Stimulated activated CD8-positive, alpha-beta memory T cell treated with anti-CD3 and anti-CD28 coated beads, Interleukin-4, amount 100 ng/mL, for 1 hour (primary cell): ENCODE measurements at places on chromosomes 3 and 15.

DNA sequence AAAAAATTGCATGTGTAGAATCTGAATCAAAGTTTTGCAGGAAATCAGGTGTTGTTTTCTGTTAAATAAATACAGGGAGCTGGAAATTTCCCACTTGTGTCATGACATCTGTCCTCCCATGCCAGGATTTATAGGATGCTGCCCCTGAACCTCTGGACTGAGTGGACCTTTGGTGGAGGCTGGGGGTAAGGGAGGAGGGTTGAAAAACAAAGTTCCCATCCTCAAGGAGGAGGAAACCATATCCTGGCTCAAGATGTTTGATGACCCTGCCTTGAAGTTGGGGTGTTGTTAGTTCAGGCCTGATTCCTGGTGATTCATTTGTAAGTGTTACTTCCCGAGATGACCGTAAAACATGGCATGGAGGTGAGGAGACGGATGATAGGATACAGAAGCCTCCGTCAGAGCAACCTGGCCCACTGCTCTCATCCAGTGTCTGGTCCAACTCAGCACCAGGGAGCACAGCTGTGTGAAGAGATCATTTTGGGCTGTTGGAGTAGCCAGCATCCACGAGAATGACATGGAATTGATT is 223.6 kb downstream of the CACNA2D3 start:
- DNase-seq = no peak

- DNase-seq = no peak
Measured at GRCh38 chr3:49135499-49135898, 2.6 kb upstream of the LAMB2 start.

- DNase-seq = no peak
Measured at GRCh38 chr3:124850633-124851032, 36.5 kb downstream of the ITGB5 start.

GRCh38 chr15:63908991-63909390 is 75.2 kb upstream of the HERC1 start:
- DNase-seq = no peak
